Activated CD4-positive, alpha-beta T cell treated with anti-CD3 and anti-CD28 coated beads, Interleukin-2, amount 50 U/mL, for 48 hours (primary cell): ENCODE measurements at places on chromosomes 5 and 9.

DNA sequence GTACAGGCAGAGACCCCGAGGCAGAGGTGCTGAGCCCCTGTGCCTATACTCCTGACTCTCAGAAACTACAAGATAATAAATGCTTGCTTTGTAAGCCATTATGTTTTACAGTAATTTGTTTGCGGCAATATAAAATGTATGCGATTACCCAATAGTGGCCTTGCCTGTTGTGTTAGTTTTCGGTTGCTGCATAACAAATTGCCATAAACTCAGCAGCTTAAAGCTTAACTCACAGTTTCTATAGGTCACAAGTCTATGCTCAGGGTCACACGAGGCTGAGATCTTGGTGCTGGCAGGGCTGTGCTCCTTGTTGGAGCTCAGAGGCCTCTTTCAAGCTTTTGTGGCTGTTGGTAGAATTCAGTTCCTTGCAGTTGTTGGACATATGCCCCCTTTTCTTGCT is 114.8 kb downstream of the COL23A1 start:
- no peak for DNase-seq

DNA sequence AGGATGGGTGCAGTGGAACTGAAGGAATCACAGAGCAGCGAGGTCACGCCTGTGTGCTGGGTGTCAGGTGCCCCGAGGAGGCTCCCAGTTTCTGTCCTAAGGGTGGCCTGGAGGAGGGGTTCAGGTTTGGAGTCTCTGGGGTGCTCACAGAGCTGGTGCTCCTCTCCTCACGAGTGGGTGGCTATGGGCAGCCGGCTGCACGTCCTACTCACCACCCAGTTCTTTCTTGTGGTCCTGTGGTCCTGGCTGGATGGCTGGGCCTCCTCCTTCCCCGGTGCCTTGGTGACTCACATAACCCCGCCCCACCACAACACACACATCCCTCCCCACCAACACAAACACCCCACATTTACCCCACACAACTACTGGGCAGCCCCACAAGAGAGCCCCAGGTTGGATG is 9.9 kb upstream of the PTGS1 start:
- DNase-seq = no peak

- DNase-seq = no peak
Observed at GRCh38 chr9:136156209-136157120, 37.8 kb upstream of the TMEM250 start.

- no peak for DNase-seq
Observed at GRCh38 chr5:126124706-126125345, 298.4 kb upstream of the GRAMD2B start.

DNA sequence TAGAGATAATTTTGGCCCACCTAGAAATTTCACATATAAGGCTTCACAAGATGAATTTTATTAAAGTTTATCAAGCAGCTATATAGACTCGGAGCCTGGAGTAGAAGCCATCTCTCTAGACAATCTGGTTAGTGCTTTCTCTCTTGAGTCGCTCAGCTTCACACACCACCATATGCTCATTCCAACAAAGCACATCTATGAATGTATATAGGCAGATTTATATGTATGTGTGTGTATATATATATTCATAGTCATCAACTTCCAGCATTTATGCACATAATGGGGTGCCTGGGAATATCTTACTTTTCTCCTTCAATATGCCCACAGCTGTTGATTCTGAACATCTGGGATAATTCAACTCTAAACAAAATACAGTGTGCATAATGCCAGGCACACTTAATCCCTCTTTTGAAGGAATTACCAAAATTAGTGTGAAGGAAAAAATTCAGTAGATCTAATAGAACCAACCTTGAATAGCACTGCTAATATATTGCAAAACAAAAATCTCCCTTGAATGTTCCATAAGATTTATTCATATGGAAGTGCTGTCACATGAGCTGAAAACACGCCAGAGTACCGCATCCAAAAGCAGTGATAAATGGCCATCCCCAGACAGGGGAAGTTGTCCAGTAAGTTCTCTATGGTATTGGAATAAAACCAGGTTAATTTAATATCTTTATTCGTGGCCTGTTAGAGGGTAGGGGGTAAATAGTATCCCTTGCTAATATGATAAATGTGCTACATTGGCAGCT is 56.0 kb upstream of the MOCS2 start:
- DNase-seq = no peak

- DNase-seq = no peak
Observed at GRCh38 chr9:95077766-95078370, 239.6 kb downstream of the FANCC start.

- no peak for DNase-seq
Observed at GRCh38 chr9:116574027-116574679, 113.0 kb upstream of the TRIM32 start.

- DNase-seq = no peak
Observed at GRCh38 chr5:67032921-67033664, 163.5 kb downstream of the CD180 start.

- no peak for DNase-seq
Observed at GRCh38 chr9:116088396-116088795, 65.2 kb upstream of the PAPPA start.

GRCh38 chr9:5783982-5784381 is 48.9 kb downstream of the ERMP1 start:
- no peak for DNase-seq

DNA sequence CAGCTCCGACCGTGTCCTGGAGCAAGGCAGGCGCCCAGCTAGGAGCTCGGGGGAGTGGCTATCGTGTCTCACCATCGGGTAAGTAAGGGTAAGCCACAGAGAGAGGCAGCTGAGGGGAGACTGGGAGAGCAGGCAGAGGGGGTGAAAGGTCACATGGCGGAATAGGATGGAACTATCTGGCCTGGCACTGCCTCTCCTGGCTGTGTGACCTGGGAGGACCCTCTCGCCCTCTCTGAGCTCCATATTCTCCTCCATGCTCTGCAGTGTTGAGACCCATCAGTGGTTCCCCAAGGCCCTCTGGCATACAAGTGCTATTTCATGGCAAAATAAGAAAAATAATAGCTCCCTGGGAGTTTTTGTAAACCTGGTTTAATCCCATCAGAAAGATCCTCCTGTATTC is 43.9 kb upstream of the ASS1 start:
- DNase-seq = no peak

- DNase-seq = no peak
Observed at GRCh38 chr9:81627481-81627880, 61.9 kb downstream of the TLE1 start.

DNA sequence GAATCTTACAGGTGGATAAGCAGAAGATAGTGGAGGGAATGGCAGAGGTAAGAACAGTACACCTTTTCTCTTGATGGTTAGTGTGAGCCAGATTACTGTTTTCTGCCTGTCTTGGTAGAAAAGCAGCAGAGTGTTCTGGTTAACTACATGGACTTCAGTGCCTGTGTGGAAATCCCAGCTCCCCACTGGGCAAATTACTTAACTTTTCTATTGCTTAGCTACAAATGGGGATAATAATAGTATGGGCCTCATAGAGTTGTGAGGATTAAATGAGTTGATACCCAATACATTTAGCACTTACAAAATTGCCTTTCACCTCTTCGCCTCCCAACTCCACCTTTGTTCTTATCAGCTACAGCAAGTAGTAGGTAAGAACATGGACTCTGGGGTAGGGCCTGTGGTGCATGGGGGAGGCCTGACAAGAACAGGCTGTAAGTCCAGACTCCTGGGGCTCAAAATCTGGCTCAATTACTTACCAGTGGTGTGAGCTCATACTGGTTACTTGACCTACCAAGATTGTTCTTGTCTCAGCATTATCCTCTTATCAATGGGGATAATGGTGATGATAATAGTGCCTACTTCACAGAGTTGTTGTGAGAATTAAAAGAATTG is 125.1 kb downstream of the LIFR start:
- DNase-seq = no peak

- no peak for DNase-seq
Observed at GRCh38 chr5:174688441-174689354, 35.7 kb upstream of the MSX2 start.

DNA sequence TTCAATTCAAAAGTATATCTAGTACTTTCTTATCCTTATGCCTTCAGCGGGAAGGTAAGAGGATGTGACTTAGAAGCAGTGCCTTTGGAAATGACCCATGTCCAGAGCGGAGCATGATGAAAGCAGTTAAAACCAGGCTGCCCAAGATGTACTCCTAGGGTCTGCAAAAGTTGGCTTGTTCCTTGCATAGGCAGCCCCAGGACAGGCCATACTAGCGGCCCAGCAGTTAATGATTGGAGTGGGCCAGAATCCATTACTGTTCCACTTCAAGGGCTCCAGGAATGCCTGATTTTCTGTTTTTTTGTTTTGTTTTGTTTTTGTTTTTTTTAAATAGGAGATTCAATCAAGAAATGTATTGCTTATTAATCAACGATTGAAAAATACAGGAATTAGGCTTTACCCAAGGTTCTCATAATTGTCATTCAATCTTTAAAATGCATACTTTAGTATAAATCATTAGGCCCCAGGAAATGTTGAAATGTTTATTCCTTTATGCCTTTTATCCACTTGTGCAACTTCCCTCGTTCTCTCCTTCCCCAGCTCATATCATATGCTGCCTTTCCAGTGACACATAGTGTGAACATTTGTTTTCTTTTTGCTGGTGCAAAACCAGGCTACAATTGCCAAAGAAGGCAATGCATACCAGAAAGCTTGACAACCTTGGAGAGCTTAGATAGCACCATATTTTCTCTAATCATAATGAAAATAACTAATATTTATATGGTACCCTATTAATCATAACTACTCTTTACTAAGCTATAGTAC is 190.8 kb downstream of the ARHGEF28 start:
- DNase-seq = no peak

DNA sequence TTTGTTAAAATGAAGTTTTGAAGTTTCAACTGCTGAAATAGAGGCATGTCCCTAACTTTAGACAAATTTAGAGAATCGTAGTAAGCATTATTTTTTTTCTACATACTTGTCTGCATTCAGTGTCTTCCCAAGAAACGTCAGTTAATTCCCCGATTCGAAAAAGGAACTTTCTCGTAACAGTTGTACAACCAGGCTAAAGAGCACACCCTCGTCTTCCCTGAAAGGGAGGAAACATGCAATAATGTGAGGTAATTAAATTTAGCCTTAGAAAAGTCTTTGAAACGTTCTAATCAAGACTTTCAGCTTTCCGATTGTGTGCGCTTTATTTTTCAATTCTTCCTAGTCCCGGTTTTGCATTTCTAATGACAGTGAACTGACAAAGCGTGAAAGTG is 374 bp upstream of the SLC1A3 start:
- no peak for DNase-seq

DNA sequence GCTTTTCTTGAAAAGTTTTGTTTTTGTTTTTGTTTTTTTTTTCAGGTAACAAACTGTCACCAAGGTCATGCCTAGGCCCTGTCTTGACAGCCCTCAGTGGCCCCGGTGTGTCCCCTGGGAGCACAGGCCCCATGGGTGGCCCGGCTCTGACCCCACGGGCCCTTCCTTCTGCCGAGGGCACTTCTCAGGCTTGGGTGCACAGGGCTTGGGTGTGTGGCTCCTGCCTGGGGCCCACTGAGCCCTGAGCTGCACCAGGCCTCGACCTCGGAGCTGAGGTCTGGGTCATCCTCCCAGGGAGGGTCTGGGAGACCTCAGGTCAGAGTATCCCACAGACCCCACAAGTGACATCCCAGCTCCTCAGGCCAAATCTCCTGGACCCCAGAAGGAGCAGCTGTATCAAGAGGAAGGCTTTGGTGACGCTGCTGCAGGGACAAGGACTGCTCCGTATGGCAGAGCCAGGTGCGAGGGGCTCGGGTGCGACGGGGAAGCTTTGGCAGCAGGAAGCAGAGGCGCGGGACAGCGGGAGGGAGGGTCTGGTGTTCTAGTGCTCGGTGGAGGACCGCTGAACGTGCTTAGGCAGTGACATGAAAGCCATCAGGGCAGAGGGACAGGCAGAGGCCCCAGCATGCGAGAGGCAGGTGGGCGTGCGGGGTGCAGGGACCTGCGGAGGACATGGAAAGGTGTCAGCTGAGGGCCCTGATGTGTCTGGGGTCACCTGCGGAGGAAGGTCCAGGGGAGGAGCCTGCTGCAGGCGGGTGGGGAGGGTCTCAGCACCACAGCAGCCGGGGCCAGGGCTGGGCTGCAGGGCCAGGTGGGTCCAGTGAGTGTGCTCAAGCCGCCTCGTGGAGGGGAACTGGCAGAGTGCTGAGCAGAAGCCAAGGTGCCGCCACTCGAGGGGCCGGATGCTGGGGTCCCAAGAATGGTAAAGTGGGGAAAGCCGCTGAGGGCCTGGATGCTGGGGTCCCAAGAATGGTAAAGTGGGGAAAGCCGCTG is 18.4 kb upstream of the SLC9A3 start:
- DNase-seq = no peak

GRCh38 chr9:20570756-20571155 is 51.5 kb downstream of the MLLT3 start:
- no peak for DNase-seq

DNA sequence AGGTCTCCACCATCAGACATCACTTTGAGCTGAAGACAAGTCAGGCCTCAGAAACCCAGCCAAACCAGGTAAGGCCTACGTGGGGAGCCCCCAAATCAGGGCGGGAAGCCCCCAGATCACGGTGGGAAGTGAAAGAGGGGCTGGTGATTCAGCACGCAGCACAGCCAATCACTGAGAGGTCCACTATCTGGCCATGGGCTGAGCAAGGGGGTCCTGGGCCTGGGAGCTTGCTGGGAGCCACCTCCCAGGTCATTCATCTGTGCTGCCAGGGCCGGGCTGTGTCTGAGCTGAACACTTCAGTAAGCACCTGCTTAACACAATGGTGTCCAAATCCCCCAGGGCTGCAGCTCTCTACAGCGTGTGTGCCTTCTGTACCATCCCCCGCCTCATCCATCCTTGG is 15.5 kb downstream of the MED10 start:
- no peak for DNase-seq

GRCh38 chr5:151139015-151139414 is 18.6 kb downstream of the ANXA6 start:
- DNase-seq = no peak

- DNase-seq = no peak
Observed at GRCh38 chr5:173764332-173765028, 123.7 kb upstream of the CPEB4 start.

DNA sequence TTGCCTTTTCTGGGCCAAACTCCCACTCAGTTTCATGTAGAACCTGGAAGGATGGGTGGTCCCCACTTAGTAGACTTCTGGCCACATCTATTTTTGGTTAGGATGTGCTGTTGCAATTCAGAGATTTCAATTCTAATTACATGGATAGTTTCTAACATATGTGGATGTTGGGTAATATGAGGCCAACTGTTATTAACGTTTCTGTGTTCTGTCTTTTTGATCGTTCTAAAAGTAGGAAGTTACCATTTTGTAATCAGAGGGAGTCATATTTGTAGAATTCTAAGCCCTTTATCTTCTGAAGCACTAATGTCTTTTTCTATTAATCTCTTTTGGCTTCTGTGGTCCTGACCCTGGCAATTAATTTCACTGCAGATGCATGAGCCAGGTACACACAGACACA is 141.6 kb upstream of the SPEF2 start:
- no peak for DNase-seq

DNA sequence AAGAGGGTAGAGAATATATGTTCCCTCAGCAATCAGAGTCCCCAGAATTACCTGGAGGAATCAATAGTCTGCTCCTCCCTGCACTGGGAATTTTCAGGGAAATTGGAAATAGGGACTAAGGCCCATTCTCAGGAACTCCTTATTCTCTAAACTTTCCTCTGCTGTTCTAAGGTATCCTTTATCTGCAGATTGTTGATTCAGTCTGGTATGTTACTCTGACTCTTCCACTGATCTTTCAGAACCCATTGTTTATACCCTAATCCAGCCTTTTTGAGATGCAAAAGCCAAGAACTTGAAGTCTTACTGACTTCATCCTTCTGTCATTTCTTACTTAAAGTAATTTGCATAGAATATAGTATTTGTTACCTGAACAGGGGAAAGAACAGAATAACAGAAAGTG is 143.5 kb upstream of the PPP1R2B start:
- no peak for DNase-seq

GRCh38 chr5:73544429-73545402 is 20.7 kb downstream of the ANKRA2 start:
- no peak for DNase-seq

- no peak for DNase-seq
Observed at GRCh38 chr5:131023498-131023865, 141.6 kb downstream of the HINT1 start.
